ENCODE measurements at places on chromosomes 12 and 14. TPM values are rescaled to one million over a fixed set of nuclear protein-coding genes. Genes with fewer than 3 reads are reported as not detected.
A peak's percentile ranks its signal among the peaks of the same experiment; 100 is the strongest.

- no peak for DNase-seq
- no peak overlapping the region for H3K27ac ChIP-seq
- H3K27me3 ChIP-seq = no peaks in the 10 kb centered on the region
- no peak overlapping the region for H3K4me3 ChIP-seq
Observed at GRCh38 chr12:108939594-108939993, 59.7 kb downstream of the DAO start.

DNA sequence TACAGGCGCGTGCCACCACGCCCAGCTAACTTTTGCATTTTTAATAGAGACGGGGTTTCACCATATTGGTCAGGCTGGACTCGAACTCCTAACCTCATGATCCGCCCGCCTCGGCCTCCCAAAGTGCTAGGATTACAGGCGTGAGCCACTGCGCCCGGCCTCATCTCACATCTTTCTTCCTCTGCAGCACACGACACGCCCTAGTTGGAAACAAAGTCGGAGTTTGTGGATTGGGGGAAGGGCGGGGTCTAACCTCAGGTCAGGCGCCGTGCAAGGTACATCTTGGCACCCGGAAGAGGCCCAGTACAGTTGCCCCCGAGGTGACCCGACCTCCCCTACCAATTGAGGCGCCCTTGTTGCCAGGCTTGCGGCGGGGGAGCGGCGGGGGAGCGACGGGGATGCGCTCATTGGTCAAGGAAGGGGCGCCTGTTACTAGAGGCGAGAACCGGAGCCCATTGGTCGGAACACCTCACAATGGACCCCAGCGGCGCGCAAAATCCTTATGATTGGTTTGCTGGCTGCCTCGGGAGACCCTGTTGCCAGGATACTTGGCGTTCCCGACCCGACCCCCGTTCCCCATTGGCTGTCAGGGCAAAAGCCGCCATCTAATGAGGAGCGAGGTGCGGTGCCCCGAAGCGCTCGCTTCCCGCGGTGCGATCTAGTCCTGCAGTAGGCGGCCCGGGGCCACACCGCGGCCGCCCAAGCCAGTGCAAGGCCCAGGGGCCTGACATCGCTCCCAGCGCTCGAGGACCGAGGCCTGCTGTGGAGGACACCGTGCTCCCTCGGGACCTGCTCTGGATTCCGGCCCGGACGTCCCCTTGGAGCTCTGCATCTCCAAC lies at the start of gene REC8:
Gene REC8 (plus strand): TSS at position 659 of the 839 bp plus-strand sequence. CDS start 473 bp downstream, outside the sequence.
- peaks cover 12% of the 10 kb centered on the region for H3K36me3 ChIP-seq
- H3K27ac ChIP-seq = no peak within 1 kb of the TSS
- H3K4me1 ChIP-seq = no peaks in the 10 kb centered on the region
- DNase-seq = peak; percentile 82
- no peak within 1 kb of the TSS for H3K4me3 ChIP-seq

DNA sequence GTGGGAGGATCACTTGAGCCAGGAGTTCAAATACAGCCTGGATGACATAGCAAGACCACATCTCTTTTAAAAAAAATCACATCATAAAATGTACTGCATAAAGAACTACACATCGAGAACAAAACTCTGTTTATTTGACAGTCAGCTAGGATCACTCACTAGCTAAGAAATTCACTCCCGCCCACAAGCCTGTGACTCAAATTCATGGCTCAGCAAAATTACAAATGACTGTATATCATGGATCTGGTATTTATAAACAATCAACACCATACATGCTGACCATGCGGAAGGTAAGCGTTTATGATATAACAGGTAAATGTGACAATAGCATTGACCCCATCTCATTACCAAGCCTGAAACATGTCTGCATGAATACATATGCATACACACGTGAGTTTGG lies 206.5 kb downstream of the EFCAB11 start:
- H3K4me3 ChIP-seq = no peak overlapping the region
- peaks cover 4% of the 10 kb centered on the region for H3K4me1 ChIP-seq
- no peak for DNase-seq

DNA sequence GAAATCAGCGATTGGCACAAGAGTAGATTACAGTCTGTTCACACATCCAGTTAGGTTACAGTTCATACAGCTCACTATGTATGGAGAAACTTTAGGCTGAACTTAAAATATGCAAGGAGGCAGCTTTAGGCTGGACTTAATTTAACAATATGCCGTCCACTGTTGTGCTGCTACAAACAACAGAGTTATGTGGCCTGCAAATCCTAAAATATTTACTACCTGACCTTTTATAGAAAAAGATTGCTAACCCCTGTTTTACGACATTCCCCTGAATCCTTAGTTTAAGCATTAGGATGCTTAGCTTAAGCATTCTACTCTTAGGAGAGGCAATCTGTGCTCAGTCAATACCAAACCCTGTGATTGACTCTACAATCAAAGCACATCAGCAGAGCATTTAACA lies 50.9 kb downstream of the DAO start:
- H3K36me3 ChIP-seq = no peaks in the 10 kb centered on the region
- H3K27ac ChIP-seq = no peak overlapping the region
- no peak for DNase-seq
- no peaks in the 10 kb centered on the region for H3K27me3 ChIP-seq
- no peaks in the 10 kb centered on the region for H3K4me1 ChIP-seq

GRCh38 chr12:57575771-57576612 lies 15.0 kb upstream of the PIP4K2C start:
- no peak overlapping the region for H3K27ac ChIP-seq
- no peaks in the 10 kb centered on the region for H3K36me3 ChIP-seq
- DNase-seq = no peak
- no peaks in the 10 kb centered on the region for H3K27me3 ChIP-seq
- no peaks in the 10 kb centered on the region for H3K4me1 ChIP-seq

GRCh38 chr12:96482086-96482485 lies 7.3 kb upstream of the CFAP54 start:
- DNase-seq = no peak
- no peaks in the 10 kb centered on the region for H3K27me3 ChIP-seq
- H3K4me3 ChIP-seq = no peak overlapping the region
- no peaks in the 10 kb centered on the region for H3K36me3 ChIP-seq
- no peak overlapping the region for H3K27ac ChIP-seq
- H3K4me1 ChIP-seq = no peaks in the 10 kb centered on the region

DNA sequence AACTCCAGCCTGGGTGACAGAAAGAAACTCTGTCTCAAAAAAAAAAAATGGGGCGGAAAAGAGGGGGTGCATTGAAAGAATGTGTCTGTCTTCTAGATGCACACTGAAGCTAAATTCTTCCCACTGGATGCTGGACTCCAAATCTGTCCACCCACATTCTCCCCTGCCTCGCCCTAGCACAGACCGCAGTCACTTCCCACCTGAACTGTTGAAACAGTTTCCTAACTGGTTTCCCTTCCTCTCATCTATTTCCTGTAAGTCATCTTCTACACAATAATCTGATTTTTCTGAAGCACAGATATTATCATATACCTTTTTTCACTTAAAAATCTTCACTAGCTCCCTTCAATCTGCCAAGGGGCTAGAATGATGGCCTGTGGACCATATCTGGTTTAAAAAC lies 1.5 kb upstream of the HCAR1 start:
- no peak overlapping the region for H3K27ac ChIP-seq
- no peaks in the 10 kb centered on the region for H3K4me1 ChIP-seq
- no peaks in the 10 kb centered on the region for H3K27me3 ChIP-seq
- no peak for DNase-seq

- H3K4me1 ChIP-seq = no peaks in the 10 kb centered on the region
- H3K4me3 ChIP-seq = no peak overlapping the region
- H3K27me3 ChIP-seq = no peaks in the 10 kb centered on the region
- H3K36me3 ChIP-seq = peaks cover 9% of the 10 kb centered on the region
Observed at GRCh38 chr12:128794661-128795529, 28.9 kb downstream of the SLC15A4 start.

DNA sequence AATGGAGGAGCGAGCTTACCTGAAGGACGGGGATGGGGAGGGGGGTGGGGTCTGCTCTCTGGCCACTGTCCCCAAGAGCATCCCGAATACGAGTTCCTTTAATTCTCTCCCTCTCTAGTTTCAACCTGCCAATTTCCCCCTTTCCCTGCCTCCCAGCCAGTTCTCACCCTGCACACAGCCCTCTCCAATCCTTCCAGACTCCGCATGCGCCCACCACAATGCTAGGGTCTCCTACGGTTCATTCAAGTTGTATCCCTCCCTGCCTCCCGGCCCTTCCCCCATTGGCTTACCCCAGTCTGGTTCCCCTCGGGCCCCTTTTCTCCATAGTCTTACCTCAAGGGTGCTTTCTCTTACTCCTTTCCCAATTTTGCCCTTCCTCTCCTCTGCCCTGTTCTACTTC lies 708 bp upstream of the IGFBP6 start:
- H3K36me3 ChIP-seq = no peaks in the 10 kb centered on the region
- no peaks in the 10 kb centered on the region for H3K4me1 ChIP-seq
- no peaks in the 10 kb centered on the region for H3K27me3 ChIP-seq
- H3K27ac ChIP-seq = peak overlapping the region; percentile 29
- H3K4me3 ChIP-seq = peak overlapping the region; percentile 54

SLCO1B1 gene
- total RNA-seq = not detected

TMEM19 gene
- 14.8 TPM for total RNA-seq

PROX2 gene
- not detected for total RNA-seq
